ENCODE measurements at places on chromosomes 3 and 15.

DNA sequence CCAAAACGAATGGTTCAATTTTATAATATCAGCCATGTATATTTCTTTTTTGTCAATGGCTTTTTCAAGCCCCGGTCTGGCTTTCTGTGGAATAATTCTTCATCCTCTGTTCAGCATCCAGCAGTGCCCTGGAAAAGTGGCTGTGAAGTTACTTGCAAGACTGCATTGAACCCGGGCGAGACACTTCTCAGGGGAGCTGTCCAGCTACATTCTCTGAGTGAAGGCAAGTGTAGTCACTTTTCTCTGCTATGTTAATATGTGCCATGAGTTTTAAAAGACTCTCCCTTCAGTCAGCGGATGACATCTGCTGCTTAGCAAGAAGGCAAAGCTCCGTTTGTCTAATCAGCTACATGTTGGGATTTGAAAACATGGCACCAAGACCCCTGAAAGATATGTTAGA lies 81.3 kb upstream of the RGMA start:
- no peak for DNase-seq

GRCh38 chr3:101640256-101640655 lies 36.7 kb downstream of the ZBTB11 start:
- DNase-seq: no peak

GRCh38 chr15:57545995-57546394 lies 45.7 kb upstream of the MYZAP start:
- DNase-seq: no peak

- no peak for DNase-seq
These were observed 4.3 kb downstream of the SST start for GRCh38 chr3:187665764-187666402.

DNA sequence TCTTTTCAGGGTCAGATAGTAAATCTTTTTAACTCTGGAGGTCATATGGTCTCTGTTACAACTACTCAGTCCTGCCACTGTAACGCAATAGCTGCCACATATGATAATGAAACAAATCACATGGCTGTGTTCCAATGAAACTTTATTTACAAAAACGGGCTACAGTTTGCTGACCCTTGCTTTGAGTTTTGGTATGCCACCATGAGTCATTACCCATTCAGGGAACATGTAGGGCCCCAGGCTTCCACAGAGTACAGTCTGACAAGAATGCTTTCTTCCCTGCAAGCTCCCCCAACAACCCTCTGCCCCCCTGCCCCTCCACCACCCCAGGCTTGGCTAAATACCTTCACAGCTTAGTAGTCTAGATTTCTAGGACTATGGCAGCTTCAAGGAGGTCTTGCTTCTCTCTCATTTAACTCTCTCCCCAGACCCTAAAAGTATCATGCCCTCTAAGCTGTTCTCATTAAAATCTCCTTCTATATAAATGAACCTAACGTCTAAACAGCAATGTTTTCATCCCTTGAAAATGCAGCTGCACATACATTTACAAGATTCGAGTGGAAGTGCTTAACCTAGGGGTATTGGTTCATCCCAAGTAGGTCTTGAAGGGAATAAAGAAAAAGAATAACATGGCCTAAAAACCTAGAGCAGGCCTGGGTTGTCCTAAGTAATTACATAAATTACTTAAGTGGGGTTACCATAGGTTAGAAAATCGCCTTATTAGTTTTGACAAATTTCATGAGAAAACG lies 117.8 kb upstream of the PRICKLE2 start:
- no peak for DNase-seq

DNA sequence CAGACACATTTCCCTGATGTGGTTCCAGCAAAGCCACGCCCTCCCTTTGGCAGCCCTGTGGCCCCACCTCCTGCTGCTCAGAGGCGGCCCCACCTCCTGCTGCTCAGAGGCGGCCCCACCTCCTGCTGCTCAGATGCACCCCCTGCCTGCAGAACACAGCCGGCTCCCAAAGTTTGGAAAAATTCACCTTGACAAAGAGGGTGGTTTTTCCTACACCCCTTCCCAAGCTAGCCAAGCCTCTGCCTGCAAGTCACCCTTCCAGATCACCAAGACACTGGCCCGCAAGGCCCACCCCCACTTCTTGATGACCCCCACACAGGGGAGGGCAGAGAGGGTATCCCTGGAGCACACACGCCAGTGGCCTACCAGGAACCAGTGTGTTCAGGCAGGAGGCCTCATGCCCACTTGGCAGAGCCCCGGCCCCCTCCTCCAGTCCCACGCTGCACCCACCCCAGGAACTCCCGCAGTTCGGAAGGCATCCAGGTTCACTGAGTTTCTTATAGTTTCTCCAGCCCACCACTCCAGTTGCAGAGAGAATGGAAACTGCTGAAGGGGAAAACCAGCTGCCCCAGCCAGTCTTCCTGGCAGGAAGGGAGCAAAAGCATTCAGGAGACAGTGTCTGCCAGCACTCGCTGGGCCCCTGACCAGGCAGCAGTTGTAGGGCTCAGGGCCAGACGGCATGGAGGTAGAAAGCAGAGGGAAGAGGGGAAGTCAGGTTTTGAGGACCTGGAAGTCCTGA lies 2.3 kb upstream of the HAPLN3 start:
- peak; percentile 61 for DNase-seq

Measured in stimulated activated CD4-positive, alpha-beta T cell treated with anti-CD3 and anti-CD28 coated beads, Interleukin-12 subunit alpha, Interleukin-12 subunit beta, amount 100 ng/mL, for 48 hours (primary cell).